Activated T-helper 2 cell treated with anti-CD3 and anti-CD28 coated beads, Interferon-gamma antibody, Interleukin-2, Interleukin-4, amounts not matched to agents 10 μg/mL and 5 μg/mL and 100 μg/mL, durations not matched to agents 14 hours and 24 hours and 36 hours (primary cell): ENCODE measurements at places on chromosomes 2 and 18. TPM values are rescaled to one million over a fixed set of nuclear protein-coding genes. Genes with fewer than 3 reads are reported as not detected.

GRCh38 chr18:62877411-62878221, 162.3 kb downstream of the PHLPP1 start:
- no peak overlapping the region for H3K27ac ChIP-seq
- peaks cover 34% of the 10 kb centered on the region for H3K4me1 ChIP-seq
- no peaks in the 10 kb centered on the region for H3K27me3 ChIP-seq
- no peak overlapping the region for H3K4me3 ChIP-seq

DNA sequence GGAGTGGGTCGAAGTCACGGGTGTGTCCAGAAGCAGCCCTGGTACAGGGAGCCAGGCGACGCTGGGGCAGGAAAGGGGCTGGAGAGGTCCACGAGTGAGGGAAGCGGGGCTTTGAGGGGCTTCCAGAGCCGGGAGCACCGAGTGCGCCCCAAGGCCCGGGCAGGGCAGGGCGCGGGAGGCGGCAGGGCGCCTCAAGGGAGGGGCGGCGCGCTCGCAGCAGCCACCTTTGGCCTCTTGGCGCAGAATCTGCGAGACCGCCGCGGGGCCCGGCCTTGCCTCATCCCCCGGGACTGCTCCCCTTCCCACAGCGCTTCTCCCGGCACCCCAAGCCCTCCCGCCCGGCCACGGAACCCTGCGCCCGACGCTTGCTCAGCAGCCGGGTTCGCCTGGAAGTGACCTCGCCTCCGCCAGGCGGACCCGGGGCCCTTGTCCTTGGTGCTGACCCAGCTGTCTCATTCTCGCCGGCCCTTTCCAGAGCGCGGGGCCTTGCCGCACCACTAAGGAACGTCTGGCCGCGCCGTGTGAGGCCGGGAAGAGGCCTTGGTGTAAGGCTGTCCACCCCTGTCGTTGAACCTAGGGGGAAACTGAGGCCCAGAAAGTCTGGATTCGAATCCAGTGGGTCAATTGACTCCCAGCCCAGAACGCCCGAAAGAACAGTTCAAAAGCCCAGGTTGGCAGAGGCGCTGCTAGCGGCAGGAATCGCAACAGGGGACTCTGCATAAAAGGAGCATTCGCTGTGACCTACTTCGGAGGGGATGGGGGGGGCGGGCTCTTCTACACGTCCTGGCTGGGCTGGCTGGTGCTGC, 584 bp upstream of the DNER start:
- H3K4me1 ChIP-seq: peaks cover 4% of the 10 kb centered on the region
- no peaks in the 10 kb centered on the region for H3K36me3 ChIP-seq
- H3K27me3 ChIP-seq: peaks cover 75% of the 10 kb centered on the region
- H3K4me3 ChIP-seq: no peak overlapping the region

DNA sequence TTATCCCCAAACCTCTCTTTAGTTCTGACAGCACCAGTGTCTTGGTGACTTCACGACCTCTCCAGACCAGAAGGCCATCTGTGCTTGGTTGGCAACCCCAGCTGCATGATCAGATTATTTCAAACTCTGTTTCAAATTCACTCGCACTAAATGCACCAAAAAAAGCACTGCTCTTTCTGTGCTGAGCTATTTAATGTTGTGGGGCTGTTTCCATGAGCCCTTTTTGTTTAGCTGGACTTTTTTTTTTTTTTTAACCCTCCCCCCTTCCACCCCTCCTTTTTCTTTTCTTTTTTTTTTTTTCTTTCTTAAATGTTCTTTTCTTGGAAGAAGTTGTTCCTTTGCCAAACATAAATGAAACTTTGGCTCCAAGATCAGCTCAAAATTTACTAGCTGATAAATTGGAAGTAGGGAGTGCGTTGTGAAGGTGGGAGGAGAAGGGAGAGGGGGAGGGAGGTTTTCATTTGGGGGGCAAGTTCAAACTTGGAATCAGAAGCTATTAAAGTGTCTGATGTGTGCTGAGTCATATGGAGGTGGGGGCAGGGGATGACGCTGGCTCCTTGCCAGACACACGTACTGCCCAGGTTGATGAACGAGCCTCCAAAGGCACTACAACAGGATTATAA, 543.0 kb upstream of the TNP1 start:
- H3K27ac ChIP-seq: no peak overlapping the region
- peaks cover 8% of the 10 kb centered on the region for H3K4me1 ChIP-seq
- H3K4me3 ChIP-seq: no peak overlapping the region
- H3K27me3 ChIP-seq: no peaks in the 10 kb centered on the region

GRCh38 chr2:158407031-158407430, 49.5 kb downstream of the CCDC148 start:
- peaks cover 6% of the 10 kb centered on the region for H3K27me3 ChIP-seq
- H3K4me1 ChIP-seq: no peaks in the 10 kb centered on the region
- DNase-seq: no peak
- no peaks in the 10 kb centered on the region for H3K36me3 ChIP-seq
- no peak overlapping the region for H3K27ac ChIP-seq

DNAH6 gene
- total RNA-seq: 0.09 and 0.14 TPM in 2 replicates

DNA sequence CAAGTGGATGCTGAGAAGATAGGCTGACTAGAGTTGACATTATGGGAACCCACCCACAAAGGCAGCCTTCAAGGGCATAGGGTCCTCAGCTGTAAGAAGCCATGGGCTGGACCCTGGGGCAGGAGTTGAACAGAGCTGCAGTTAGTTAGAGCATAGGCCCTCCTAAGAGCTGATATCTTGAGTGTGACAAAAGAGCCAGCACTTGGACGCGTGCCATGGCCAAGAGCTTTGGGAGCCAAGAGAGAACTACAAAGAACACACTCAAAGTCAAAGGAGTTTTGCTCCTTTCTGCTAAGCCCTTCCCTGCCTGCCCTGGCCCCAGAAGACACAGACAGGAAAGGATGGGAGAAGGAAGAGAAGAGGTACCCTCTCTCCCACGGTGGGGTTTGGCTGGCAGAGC, 29.9 kb upstream of the AGAP1 start:
- no peaks in the 10 kb centered on the region for H3K4me1 ChIP-seq
- DNase-seq: no peak
- H3K27me3 ChIP-seq: no peaks in the 10 kb centered on the region
- H3K27ac ChIP-seq: no peak overlapping the region
- H3K4me3 ChIP-seq: no peak overlapping the region

GRCh38 chr2:102618452-102619413, 620 bp upstream of the SLC9A2 start:
- H3K4me1 ChIP-seq: peaks cover 11% of the 10 kb centered on the region
- H3K36me3 ChIP-seq: no peaks in the 10 kb centered on the region
- no peak for DNase-seq
- H3K4me3 ChIP-seq: peak overlapping the region; percentile 58

DNA sequence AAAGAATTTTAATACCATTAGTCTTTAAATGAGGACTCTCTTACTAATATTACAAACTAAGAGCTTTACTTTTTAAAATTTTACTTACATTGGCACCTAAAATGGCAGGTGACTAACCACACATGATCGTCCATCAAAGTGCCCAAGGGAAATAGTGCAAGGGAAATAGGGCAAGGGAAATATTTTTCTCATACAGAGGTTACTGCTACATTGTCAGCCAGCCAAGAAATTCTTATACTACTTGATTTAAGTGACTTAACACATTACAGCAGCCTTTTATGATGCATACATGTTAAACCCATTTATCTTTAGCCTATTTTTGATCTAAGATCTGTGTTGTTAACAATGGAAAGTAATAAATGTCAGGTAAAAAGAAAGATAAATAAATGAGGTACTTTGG, 587.2 kb upstream of the PKDCC start:
- no peak overlapping the region for H3K27ac ChIP-seq
- H3K36me3 ChIP-seq: no peaks in the 10 kb centered on the region

- H3K27ac ChIP-seq: no peak overlapping the region
- peaks cover 3% of the 10 kb centered on the region for H3K27me3 ChIP-seq
- no peak overlapping the region for H3K4me3 ChIP-seq
- no peaks in the 10 kb centered on the region for H3K36me3 ChIP-seq
- no peaks in the 10 kb centered on the region for H3K4me1 ChIP-seq
- no peak for DNase-seq
Observed at GRCh38 chr2:177882501-177882900, 190.1 kb downstream of the PDE11A start.

DNA sequence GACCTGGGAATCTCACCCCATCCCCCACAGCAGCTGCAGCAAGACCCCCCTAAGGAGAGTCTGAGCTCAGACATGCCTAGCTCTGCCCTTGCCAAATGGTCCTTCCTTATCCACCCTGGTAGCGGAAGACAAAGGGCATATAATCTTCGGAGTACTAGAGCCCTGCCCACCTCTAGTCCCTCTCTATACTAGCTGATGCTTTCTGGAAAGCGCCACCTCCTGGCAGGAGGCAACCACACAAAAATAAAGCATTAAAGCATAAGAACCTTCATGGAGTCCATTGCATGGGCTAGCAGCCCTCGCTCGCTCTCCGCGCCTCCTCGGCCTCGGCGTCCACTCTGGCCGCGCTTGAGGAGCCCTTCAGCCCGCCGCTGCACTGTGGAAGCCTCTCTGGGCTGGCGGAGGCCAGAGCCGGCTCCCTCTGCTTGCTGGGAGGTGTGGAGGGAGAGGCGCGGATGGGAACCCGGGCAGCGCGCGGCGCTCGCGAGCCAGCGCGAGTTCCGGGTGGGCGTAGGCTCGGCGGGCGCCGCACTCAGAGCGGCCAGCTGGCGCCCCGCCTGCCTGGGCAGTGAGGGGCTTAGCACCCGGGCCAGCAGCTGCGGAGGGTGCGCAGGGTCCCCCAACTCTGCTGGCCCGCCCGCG, 941.2 kb downstream of the SUCLG1 start:
- H3K27ac ChIP-seq: no peak overlapping the region
- H3K27me3 ChIP-seq: no peaks in the 10 kb centered on the region
- no peaks in the 10 kb centered on the region for H3K36me3 ChIP-seq
- H3K4me1 ChIP-seq: no peaks in the 10 kb centered on the region
- DNase-seq: no peak

ATP6V1B1 gene
- total RNA-seq: not detected in 2 replicates

GRCh38 chr18:62721839-62722795, 6.8 kb downstream of the PHLPP1 start:
- H3K27me3 ChIP-seq: no peaks in the 10 kb centered on the region
- H3K4me1 ChIP-seq: peaks cover 50% of the 10 kb centered on the region
- no peak overlapping the region for H3K4me3 ChIP-seq
- no peak overlapping the region for H3K27ac ChIP-seq

ZNF396 gene
- total RNA-seq: 0.25 and 0.32 TPM in 2 replicates

GRCh38 chr18:76264198-76264875, 230.7 kb downstream of the ZNF516 start:
- DNase-seq: no peak
- no peaks in the 10 kb centered on the region for H3K36me3 ChIP-seq
- no peak overlapping the region for H3K27ac ChIP-seq

SGO2 gene
- 30.3 and 32.3 TPM in 2 replicates for total RNA-seq

DLGAP1 gene
- not detected in 2 replicates for total RNA-seq

- peaks cover 4% of the 10 kb centered on the region for H3K36me3 ChIP-seq
- peak; percentile 31 for DNase-seq
- H3K27ac ChIP-seq: no peak within 1 kb of the TSS
- H3K4me3 ChIP-seq: peak within 1 kb of the TSS; percentile 82
- peaks cover 91% of the 10 kb centered on the region for H3K27me3 ChIP-seq
Observed at GRCh38 chr2:66434679-66435548, at the start of gene MEIS1. TSS of gene MEIS1 (plus strand) at chr2:66435125. CDS start at chr2:66435857, 732 bp downstream.

PAIP2B gene
- 0.84 and 0.94 TPM in 2 replicates for total RNA-seq

DNA sequence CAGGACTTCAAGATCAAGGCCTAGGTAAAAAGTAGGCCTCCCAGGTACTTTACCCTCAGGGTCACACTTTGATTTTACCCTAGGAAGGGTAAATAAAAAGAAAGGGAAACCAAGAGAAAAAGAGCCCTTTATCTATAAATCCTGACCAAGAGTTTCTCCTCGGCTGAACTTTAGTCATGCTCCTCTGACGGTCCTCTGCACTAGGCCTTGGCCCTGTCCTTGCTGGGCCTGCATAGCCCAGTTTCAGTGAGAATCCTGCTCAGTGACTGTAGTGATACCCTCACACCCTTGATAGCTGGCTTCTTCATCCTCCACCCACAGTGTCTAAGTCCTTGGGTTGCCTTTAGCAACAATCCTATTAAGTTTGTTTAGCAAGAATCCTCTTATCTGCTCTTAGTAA, 20.5 kb upstream of the ITSN2 start:
- H3K27ac ChIP-seq: no peak overlapping the region
- no peak overlapping the region for H3K4me3 ChIP-seq
- no peaks in the 10 kb centered on the region for H3K4me1 ChIP-seq
- no peak for DNase-seq

GRCh38 chr2:24205131-24205530, 30.3 kb downstream of the FAM228A start:
- no peak overlapping the region for H3K27ac ChIP-seq
- no peaks in the 10 kb centered on the region for H3K4me1 ChIP-seq
- no peak for DNase-seq
- peaks cover 27% of the 10 kb centered on the region for H3K36me3 ChIP-seq

DNA sequence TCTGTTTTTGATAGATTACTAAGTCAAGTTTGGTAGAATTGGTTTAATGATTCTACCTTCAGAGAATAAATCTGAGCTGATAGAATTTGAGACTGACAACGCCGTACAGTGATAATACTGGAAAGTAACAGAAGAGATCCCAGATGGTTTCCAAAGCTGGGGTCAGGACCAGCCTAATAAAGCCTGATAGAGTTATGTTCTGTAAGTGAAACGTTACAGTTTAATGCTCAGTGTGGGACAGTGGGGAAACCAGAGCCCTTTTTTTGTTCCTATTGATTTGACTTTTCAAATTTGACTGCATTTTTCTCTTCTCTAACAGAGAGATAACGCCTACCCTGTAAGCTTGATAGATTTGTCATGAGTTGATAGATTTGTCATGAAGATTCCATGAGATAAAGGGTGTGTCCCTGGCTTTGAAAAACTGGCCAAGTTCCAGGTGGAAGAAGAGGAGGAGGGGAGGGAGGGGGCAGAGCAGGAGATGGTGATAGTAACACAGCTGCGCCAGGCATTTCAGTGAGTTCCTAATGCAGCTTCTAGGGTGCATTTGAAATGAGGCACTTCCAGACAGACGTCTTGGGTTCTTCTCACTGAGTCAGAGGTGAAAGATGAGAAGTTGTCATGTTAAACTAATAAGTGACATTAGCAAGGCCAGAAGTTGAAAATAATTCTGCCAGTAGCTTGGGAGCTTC, 65.1 kb downstream of the CERS6 start:
- no peaks in the 10 kb centered on the region for H3K27me3 ChIP-seq
- no peak overlapping the region for H3K4me3 ChIP-seq
- H3K27ac ChIP-seq: no peak overlapping the region
- H3K36me3 ChIP-seq: no peaks in the 10 kb centered on the region
- DNase-seq: no peak

- H3K27ac ChIP-seq: no peak overlapping the region
- H3K36me3 ChIP-seq: no peaks in the 10 kb centered on the region
- DNase-seq: no peak
- H3K27me3 ChIP-seq: peaks cover 46% of the 10 kb centered on the region
- peaks cover 5% of the 10 kb centered on the region for H3K4me1 ChIP-seq
Observed at GRCh38 chr2:118055512-118056164, 32.6 kb upstream of the INSIG2 start.

DNA sequence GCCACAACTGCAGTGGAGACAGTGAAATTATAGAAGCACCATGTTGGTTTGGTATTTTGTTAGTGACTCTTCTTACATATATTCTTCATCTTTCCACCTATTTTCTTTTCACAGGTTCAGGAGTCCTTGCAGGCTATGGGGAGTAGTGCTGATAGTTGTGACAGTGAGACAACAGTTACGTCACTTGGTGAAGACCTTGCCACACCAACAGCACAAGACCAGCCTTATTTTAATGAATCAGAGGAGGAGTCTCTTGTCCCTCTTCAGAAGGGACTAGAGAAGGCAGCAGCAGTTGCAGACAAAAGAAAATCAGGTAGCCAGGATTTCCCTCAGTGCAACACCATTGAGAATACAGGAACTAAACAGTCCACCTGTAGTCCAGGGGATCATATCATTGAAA, 23.6 kb downstream of the ITPRID2 start:
- H3K4me1 ChIP-seq: peaks cover 2% of the 10 kb centered on the region
- H3K36me3 ChIP-seq: peaks cover 74% of the 10 kb centered on the region
- H3K27me3 ChIP-seq: no peaks in the 10 kb centered on the region
- H3K4me3 ChIP-seq: no peak overlapping the region

RPS27A gene
- 1,030 and 1,063 TPM in 2 replicates for total RNA-seq
